ENCODE measurements at places on chromosomes 5 and 9. TPM values are rescaled to one million over a fixed set of nuclear protein-coding genes. Genes with fewer than 3 reads are reported as not detected.

DNA sequence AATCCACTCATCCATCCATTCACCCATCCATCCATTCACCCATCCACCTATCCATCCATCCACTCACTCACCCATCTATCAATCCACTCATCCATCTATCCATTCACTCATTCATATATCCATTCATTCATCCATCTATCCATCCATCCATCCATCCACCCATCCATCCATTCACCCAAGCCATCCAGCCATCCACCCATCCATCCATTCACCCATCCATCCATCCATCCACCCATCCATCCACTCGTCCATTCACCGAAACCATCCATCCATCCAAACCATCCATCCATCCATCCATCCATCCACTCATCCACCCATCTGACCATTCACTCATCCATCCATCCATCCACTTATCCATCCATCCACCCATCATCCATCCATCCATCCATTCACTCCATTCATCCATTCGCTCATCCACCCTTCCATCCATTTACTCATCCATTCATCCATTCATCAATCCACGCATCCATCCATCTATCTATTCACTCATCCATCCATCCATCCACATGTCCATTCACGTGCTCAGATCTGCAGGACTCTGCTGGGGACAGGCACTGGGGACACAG lies 6.6 kb downstream of the SLC9A3 start:
- DNase-seq = no peak

ARL14EPL gene
- polyA plus RNA-seq = not detected

DNA sequence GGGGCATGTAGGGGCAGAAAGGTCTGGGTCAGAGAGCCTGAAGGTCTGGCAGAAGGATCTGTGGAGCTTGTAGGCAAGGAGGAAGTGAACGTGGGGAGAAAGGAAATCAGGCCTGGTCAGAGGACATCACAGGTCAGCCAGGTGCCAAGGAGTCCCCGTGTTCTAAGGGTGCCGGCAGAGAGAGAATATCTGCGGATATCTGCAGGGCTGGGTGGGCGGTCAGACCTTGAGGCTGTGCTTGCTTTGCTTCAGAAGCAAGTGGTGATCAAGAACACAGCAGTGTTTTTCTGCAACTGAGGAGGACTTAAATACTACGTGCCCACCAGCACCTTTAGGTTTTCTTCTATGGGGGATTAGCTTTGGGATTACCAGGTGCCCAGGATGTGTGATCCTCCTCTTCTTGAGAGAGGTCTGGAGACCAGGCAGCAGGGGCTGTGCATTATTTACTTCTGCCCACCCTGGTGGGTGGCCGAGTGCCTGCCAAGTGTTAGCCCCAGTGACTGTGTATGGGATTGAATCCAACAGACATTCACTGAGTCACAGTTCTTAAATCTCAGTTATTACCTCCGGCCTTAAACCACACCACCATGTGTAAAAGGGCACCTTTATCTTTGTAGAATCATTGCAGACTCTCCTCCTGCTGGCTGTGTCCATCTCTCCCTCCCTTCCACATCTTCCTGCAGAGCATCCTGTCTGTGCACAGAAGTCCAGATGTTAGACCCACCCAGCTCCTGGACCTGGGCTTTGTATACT lies 12.5 kb upstream of the SHB start:
- DNase-seq = no peak

DNA sequence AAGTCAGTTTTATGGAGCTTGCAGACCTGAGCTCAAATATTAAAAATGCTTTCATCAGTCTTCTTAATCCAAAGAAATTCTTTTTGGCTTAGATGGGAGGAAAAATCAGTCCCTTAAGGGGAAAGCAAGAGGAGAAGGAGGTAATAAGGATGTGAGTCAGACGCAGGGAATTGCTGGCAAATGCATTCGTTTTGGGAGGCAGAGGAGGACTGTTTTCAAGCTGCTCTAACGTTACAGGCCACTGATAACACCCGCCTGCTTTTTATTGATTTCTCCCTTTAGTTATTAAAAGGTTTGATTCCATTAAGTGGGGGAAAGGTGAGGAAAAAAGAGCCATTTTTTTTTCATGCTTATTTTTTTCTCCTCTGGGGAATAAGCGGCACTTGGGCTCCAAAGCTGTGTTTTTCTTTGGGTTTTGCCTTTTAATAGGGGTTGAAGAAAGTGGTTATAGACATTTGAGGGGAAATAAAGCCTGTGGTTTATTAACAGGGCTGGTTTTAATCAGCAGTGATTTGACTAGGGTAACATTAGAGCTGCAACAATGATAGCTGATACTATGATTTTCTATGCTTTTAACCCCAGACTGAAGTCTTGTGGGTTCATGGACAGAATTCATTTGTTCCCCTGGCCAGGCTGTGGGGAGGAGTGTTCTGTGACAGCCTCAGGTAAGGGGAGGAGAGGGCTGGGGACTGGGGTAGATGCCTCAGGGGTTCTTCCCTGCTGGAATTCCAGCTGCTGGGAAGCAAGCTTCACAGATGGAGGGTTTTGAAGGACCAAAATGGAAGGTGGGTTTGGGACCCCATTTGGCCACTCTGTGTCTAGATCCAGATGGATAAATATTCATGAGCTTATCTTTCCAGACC lies 225.2 kb downstream of the GAS1 start:
- peak; percentile 96 for DNase-seq

ZDHHC11B gene
- 6.4 TPM for polyA plus RNA-seq

DNA sequence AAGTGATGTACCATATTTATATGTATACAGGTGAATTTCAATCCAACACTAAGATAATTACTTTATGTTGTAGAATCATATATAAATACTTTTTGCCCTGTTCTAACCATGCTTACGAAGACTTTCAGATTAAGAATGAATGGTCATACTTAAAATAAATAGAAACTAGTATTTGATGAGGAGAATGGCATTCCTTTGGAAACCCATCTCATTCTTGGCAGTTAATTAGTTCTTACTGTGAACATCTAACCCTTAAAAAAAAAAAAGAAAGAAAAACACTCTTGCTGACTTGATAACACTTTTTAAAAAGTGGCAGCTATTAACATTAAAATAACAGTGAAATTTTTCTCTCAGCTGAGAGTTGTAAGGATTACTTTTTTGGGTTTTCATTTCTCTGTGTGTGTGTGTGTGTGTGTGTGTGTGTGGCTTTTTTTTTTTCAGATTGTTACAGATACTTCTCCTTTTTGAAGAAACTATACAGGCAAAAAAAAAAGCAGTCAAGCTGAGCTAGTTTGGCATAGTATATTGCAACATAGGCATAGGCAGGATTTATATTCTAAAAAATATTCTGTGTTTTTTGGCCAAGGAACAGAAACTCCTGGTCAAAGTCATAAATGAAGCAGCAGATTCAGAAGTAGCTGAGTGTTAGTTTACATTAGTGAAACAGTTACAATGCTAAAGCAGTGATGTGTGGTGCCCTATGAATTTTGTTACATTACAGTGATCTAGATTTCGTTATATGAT lies 163.5 kb downstream of the CD180 start:
- no peak for DNase-seq

GRCh38 chr5:112125903-112126302 lies 293.2 kb downstream of the EPB41L4A start:
- peak; percentile 53 for DNase-seq

DNA sequence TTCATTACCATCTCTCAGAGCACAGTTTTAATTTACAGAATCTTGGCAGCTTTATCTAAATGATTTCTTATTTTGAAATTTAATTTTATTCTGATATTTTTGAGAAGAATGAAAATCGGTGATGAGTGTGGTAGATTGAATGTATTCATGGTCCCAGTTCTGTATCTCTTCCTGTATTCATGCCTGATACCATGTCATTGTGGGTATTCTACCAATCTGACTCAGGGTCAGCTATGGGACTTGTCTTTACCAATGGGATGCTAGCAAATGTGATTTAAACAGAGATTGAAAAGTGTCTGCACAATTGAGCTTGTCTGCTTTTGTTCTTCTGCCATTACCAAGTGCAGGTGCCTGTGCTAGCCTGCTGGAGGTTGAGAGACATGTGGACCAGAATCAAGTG lies 17.8 kb upstream of the ZNF618 start:
- no peak for DNase-seq

DNA sequence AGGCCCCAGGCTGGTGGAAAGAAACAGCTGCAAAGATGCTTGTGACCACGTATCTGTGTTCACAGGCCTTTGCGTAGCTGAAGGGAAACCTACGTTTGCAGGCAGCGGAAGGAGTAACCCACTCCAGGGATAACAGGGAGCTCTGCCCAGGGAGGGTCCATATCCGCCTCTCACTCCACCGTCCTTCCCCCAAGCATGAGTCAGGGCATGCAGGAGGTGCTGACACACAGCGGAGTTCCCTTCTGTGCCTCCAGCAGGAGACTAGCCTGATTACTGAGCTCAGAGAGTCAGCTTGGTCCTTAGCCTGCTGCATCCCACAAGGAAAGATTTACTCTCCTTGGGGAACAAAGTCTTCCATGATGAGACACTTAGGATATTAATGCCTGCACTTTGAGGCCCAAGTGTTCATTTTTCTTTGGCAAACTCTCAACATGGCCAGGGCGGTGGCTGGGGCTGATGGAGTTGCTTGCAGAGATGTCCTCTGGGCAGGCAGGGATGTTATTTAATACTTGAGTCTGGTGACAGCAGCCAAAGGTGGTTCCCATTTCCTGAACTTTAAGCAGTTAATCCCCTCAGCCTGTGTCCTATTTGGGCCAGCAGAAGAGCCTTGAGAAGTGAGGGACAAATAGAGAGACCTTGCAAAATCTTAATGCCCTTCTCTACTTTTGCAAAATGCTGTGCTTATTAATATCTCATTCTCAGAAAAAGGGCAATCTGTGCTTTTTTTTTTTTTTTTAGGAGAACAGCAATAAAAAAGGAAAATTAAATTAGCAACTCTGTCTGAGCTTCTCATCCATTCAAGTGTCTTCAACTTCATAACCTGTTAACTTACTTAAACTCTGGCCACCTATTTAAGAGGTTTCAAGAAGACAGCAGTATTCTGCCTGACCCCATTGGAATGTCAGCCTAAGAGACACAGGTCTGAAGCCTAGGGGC lies 222.1 kb downstream of the HSPA4 start:
- DNase-seq = peak; percentile 33

DNA sequence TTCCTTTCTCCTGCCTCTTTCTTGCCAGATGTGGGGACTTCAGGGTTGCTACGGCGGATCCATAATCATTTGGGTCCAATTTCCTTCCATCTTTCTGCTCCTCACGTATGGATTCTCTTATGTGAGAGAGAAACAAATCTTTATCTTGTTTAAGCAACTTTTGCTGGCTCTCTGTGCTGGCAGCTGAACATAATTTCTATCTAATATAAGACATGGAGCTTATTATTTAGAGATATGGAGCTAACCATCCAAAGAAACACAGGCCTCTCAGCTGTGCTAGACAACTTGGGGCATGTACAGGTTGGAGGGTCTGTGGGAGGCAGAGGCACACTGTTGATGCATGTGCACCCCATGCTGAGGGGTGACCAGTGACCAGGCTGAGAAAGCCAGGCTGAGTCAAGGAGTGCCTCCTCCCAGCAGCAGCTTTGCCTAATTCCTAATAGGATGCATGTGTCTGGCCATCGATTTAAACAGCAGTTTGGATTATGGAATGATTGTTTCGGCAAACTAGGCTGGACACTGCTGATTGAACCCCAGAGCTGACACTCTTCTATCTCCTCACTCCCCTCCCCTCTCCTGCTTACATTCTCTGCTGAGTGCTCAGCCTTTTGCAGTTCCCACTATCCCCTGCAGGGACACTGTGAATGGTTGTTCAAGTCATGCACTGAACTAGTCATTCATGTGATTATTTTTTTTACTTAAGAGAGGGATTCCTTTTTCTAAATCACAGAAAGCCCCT lies 195.8 kb downstream of the ERCC6L2 start:
- DNase-seq = peak; percentile 48

SEMA6A gene
- 49.9 TPM for polyA plus RNA-seq

GRCh38 chr9:19162956-19163355 lies 35.7 kb upstream of the PLIN2 start:
- DNase-seq = no peak

GRCh38 chr5:139845846-139846681 lies 50.5 kb downstream of the PSD2 start:
- no peak for DNase-seq

TTLL11 gene
- 28.3 TPM for polyA plus RNA-seq

LCN9 gene
- polyA plus RNA-seq = not detected

- DNase-seq = no peak
These were observed 84.4 kb downstream of the CDO1 start for GRCh38 chr5:115732026-115732425.

DNA sequence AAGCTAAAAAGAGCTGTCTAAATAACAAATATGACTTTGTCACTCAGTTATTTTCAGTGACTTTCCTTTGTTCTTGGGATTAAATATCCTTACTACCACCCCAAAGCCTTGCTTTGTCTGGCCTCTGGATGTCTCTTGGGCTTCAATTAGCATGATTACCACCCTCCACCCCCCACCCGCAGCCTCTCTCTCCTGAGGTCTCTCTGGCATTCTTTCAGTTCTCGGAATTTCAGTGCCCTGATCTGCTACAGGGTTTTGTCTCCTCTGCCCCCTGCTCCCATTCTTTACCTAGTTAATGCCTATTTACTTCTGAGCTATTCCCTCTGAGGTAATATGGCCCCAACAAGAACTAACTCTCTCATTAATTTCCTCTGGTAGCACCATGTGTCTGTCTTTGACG lies 376.4 kb downstream of the DEPDC1B start:
- DNase-seq = no peak

GRCh38 chr9:70902692-70903131 lies 218.7 kb downstream of the TRPM3 start:
- peak; percentile 64 for DNase-seq

DNA sequence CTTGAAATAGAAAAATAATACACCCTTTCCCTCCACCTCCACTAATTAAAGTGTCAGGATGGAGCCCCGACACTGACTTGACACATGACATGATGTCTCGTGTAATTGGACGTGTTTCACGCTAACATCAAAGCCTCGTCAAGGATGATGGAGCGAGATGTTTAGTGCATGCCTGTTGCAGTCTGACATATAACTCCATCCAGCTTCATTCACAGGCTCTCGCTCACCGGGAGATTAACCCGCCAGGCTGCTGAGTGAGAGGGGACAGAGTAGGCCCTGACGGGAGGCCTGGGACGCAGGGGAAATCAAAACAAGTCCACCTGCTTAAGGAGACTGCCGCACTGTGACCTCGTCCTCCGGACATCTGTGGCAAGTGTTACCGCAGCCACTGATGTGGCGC lies 263.5 kb downstream of the SLIT3 start:
- no peak for DNase-seq

TRIM7 gene
- polyA plus RNA-seq = 12.7 TPM

- no peak for DNase-seq
These were observed 11.0 kb downstream of the ASTN2 start for GRCh38 chr9:117403848-117404247.

- DNase-seq = no peak
These were observed 371.7 kb upstream of the IRX4 start for GRCh38 chr5:2254406-2254805.

RAB24 gene
- 20.9 TPM for polyA plus RNA-seq

GPR151 gene
- not detected for polyA plus RNA-seq

CHSY3 gene
- 6.3 TPM for polyA plus RNA-seq

SAXO1 gene
- 0.16 TPM for polyA plus RNA-seq

MSMP gene
- 1.3 TPM for polyA plus RNA-seq

DNA sequence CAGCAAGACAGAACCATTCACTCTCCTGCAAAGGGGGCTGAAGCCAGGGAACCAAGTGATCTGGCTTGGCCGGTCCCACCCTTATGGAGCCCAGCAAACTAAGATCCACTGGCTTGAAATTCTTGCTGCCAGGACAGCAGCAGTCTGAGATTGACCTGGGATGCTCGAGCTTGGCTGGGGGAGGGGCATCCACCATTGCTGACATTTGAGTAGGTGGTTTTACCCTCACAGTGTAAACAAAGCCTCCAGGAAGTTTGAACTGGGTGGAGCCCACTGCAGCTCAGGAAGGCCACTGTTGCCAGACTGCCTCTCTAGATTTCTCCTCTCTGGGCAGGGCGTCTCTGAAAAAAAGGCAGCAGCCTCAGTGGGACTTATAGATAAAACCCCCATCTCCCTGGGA lies 60.5 kb downstream of the TNFSF8 start:
- DNase-seq = no peak

FAM221B gene
- polyA plus RNA-seq = 0.09 TPM

FEM1C gene
- 30.3 TPM for polyA plus RNA-seq

Measured in muscle of back (tissue), 13 donors.